ENCODE measurements at places on chromosomes 12 and 14. TPM values are rescaled to one million over a fixed set of nuclear protein-coding genes. Genes with fewer than 3 reads are reported as not detected.

DNA sequence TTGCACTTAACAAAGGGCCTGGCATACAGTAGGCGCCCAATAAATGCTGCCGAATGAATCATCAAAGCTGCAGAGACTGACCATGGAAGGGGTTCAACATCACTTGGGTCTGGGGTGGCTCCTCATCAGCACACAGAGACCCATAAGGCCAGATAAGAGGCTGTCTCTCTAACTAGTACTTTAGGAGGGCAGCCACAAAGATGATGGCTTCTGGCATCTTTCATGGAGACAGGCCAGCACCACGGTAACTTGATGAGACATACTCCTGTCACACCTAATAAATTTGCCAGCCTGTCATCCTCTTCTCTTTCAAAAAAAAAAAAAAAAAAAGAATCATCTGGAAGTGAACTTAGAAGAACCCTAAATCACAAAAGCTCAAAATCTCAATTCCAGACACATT lies 3.4 kb downstream of the PRIMA1 start:
- H3K27ac ChIP-seq = no peak overlapping the region
- no peak for DNase-seq
- H3K36me3 ChIP-seq = no peaks in the 10 kb centered on the region
- no peaks in the 10 kb centered on the region for H3K27me3 ChIP-seq
- no peaks in the 10 kb centered on the region for H3K4me1 ChIP-seq
- H3K4me3 ChIP-seq = no peak overlapping the region

POTEG gene
- not detected for total RNA-seq

GPX2 gene
- total RNA-seq = not detected

- H3K27me3 ChIP-seq = no peaks in the 10 kb centered on the region
- no peak overlapping the region for H3K27ac ChIP-seq
- H3K36me3 ChIP-seq = no peaks in the 10 kb centered on the region
Observed at GRCh38 chr12:100936661-100937060, 142.1 kb downstream of the ANO4 start.

- no peak for DNase-seq
- H3K4me3 ChIP-seq = no peak overlapping the region
- H3K4me1 ChIP-seq = no peaks in the 10 kb centered on the region
- H3K36me3 ChIP-seq = no peaks in the 10 kb centered on the region
- H3K27ac ChIP-seq = no peak overlapping the region
Observed at GRCh38 chr12:119075222-119075787, 94.0 kb downstream of the SRRM4 start.

DNA sequence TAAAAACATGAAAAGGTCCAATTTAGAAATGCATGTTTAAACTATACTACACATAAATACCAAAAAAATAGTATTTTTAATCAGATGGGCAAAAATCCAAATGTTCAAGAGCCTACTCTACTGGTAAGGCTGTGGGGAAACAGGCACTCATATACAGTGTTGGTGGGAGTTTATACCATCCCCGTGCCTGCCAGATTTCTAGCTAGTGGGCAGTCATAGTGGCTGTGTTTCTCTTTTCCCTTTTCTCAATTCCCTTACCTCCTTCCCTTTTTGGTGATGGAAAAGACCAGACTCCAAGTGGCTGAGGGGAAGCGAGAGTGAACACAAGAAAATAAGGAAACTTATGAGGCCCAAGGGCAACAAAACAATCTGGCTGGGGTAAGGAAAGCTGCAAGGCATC lies 14.7 kb downstream of the ZNF641 start:
- no peak overlapping the region for H3K4me3 ChIP-seq
- no peaks in the 10 kb centered on the region for H3K36me3 ChIP-seq
- no peaks in the 10 kb centered on the region for H3K4me1 ChIP-seq
- H3K27ac ChIP-seq = no peak overlapping the region
- H3K27me3 ChIP-seq = no peaks in the 10 kb centered on the region

DNA sequence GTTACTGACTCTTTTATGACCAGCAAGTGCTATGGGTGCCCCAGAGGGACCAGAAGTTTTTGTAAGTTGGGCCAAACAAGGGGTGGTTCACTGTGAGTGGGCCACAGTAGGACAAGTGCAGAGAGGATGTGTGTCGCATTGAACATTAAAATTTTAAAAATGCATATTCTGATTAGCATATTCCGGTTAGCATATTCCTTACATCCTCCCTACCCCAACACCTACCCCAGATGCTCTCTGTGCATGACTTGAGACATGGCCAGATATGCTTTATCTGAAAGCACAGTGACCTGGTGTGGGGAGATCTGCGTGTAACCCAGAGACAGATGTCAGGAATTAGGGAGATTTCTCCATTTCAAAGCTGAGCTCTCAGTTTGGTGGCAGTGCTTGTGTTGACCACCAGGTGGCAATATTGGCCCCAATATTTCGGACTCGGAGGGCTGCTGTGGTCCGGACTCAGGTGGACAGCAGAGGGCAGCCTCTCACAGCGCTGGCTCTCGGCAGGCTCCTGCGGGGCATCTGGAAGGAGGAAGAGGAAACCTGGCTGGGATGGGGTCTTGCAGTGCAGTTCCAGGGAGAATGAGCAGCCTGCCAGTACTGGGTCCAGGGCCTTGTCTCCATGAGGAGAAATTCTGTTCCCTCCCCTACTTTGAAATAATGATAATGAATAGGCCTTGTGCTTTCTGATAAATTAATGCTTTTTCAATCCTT lies 1.6 kb upstream of the CEBPE start:
- H3K27me3 ChIP-seq = no peaks in the 10 kb centered on the region
- DNase-seq = peak; percentile 94
- no peak overlapping the region for H3K27ac ChIP-seq
- no peak overlapping the region for H3K4me3 ChIP-seq

- no peak for DNase-seq
- no peaks in the 10 kb centered on the region for H3K4me1 ChIP-seq
- H3K4me3 ChIP-seq = no peak overlapping the region
Observed at GRCh38 chr12:121511916-121512315, 68.9 kb downstream of the KDM2B start.

SERPINA10 gene
- not detected for total RNA-seq

KCNJ8 gene
- 17.2 TPM for total RNA-seq

DNA sequence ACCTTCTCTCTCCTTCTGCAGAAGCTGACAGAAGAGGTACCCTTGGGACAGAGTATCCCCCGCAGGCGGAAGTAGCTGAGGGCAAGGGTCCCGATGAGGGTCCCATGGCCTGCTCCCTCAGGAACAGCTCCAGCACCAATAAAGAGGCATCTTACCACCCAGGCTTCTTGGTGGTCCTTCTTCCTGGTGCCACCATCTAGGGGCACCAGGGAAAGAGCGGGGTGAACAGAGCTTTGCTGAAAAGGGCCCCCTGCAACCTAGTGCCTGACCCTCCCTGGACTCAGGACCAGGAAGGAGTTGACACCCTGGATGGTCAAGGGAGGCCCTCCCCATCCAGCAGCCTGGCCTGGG lies 591 bp upstream of the IRF9 start:
- H3K4me1 ChIP-seq = no peaks in the 10 kb centered on the region
- H3K4me3 ChIP-seq = no peak overlapping the region
- peaks cover 10% of the 10 kb centered on the region for H3K36me3 ChIP-seq
- DNase-seq = no peak
- H3K27ac ChIP-seq = peak overlapping the region; percentile 10

DNA sequence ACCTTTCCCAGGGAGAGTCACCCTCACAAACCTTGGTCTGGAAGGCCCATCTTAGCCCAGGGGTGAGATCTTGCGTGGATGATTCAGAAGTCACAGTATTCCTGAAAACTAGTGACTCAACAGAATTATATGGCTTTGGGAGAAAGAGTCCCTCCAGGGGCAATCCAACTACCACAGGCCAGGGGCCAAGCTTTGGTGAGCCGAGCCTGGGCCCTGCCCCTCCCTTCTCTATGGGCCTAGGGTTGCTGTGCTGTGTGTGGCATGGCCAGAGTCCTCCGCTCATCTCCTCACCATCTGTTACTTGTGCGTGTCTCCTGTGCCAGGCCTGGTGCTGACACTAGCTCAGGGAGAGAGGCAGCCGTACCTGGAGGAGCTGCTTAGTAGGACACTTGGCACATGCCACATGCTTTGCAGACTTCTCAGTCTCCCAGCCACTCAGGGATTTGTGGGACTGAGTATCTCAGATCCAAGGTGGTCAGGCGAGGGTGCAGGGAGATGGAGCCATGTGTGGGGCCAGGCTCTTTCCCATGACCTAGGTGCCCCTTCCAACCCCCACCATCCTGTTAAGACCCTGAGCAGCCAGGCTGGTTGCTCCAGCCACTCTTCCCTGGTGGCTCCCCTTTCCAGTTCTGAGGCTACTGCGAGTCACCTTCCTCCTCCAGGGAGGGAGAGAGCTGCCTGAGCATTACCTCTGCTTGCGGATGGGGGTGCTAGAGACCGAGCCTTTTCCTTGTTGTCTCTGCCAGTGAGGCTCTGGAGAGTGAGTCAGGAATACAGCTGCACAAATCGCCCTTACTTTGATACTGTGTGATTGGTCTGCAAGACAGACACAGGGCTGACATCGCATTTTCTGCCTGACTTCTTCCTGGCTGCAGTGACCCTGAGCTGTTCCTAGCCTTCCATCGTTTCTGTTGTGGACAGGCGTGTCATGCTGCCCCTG lies 94.1 kb downstream of the SLC25A47 start:
- no peak overlapping the region for H3K27ac ChIP-seq
- peak; percentile 72 for DNase-seq
- H3K4me3 ChIP-seq = no peak overlapping the region
- no peaks in the 10 kb centered on the region for H3K4me1 ChIP-seq
- no peaks in the 10 kb centered on the region for H3K36me3 ChIP-seq

CLEC4C gene
- total RNA-seq = not detected

FBXO33 gene
- total RNA-seq = 13.0 TPM

GRCh38 chr12:62844915-62845314 lies 90.0 kb downstream of the PPM1H start:
- DNase-seq = no peak
- peaks cover 2% of the 10 kb centered on the region for H3K4me1 ChIP-seq
- H3K36me3 ChIP-seq = no peaks in the 10 kb centered on the region
- H3K27me3 ChIP-seq = no peaks in the 10 kb centered on the region

GRCh38 chr12:128861226-128862016 lies 8.1 kb downstream of the GLT1D1 start:
- H3K27ac ChIP-seq = no peak overlapping the region
- DNase-seq = no peak
- no peak overlapping the region for H3K4me3 ChIP-seq
- H3K36me3 ChIP-seq = no peaks in the 10 kb centered on the region
- H3K27me3 ChIP-seq = no peaks in the 10 kb centered on the region

GRCh38 chr12:109291117-109291516 lies 18.0 kb downstream of the FOXN4 start:
- H3K4me3 ChIP-seq = no peak overlapping the region
- H3K4me1 ChIP-seq = no peaks in the 10 kb centered on the region
- no peaks in the 10 kb centered on the region for H3K27me3 ChIP-seq
- no peaks in the 10 kb centered on the region for H3K36me3 ChIP-seq
- DNase-seq = no peak
- H3K27ac ChIP-seq = no peak overlapping the region

DNA sequence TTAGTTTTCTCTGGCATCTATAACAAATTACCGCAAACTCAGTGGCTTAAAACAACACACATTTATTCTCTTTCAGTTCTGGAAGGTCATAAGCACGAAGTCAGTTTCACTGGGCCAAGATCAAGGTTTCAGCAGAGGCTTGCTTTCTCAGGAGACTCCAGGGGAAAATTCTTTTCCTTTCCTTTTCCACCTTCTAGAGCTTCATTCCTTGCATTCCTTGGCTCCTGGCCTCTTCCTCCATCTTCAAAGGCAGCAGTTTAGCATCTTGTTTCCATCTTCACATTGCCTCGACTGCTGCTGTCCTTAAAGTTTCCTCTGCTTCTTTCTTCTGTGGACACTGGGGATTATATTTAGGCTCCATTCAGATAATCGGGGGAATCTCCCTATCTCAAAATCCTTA lies 106.1 kb downstream of the PDE3A start:
- H3K4me1 ChIP-seq = peaks cover 14% of the 10 kb centered on the region
- H3K27ac ChIP-seq = no peak overlapping the region
- H3K27me3 ChIP-seq = no peaks in the 10 kb centered on the region
- no peak overlapping the region for H3K4me3 ChIP-seq
- no peak for DNase-seq

POTEM gene
- not detected for total RNA-seq

- H3K27ac ChIP-seq = no peak overlapping the region
- no peaks in the 10 kb centered on the region for H3K36me3 ChIP-seq
- no peaks in the 10 kb centered on the region for H3K4me1 ChIP-seq
- H3K27me3 ChIP-seq = no peaks in the 10 kb centered on the region
- no peak for DNase-seq
Observed at GRCh38 chr14:50082308-50082742, 34.0 kb downstream of the VCPKMT start.

DEPDC4 gene
- total RNA-seq = 1.5 TPM

GRCh38 chr14:24944800-24945199 lies 105.1 kb downstream of the STXBP6 start:
- H3K36me3 ChIP-seq = no peaks in the 10 kb centered on the region
- DNase-seq = no peak
- H3K4me3 ChIP-seq = no peak overlapping the region
- no peaks in the 10 kb centered on the region for H3K4me1 ChIP-seq
- no peak overlapping the region for H3K27ac ChIP-seq

DNA sequence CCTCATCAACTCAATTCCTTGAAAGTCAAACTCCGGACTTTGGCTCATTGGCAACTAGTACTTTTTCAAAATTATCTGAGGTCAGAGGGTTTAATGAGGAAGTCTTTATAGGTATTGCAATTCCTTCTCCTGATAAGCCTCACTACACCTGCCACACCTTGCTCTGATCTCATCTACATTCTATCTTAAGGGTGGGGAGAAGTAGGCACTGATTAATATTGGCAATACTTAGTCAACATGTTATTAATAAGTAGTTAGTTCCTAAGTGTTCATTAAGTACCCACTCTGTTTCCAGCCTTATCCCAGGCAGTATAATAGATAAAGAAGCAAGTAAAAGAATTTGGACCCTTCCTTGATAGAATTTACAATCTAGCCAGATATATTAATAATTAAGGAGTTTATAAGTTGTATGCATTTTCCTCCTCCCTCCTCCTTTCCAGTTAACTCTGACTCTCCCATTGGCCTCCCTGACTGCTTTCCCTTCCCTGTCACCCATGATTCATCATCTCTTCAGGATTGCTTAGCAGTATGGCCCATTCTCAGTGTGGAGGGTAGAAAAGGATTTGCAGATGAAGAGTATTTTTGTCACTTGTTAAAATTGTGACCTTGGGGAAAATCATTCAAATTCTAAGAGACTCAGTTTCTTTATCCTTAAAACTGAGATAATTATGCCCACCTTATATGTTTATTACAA lies 231.0 kb upstream of the ATP2B1 start:
- no peak overlapping the region for H3K27ac ChIP-seq
- no peak for DNase-seq
- H3K27me3 ChIP-seq = no peaks in the 10 kb centered on the region
- no peaks in the 10 kb centered on the region for H3K36me3 ChIP-seq
- H3K4me3 ChIP-seq = no peak overlapping the region

TAS2R20 gene
- 4.8 TPM for total RNA-seq

- DNase-seq = no peak
- no peaks in the 10 kb centered on the region for H3K4me1 ChIP-seq
- H3K36me3 ChIP-seq = no peaks in the 10 kb centered on the region
- H3K27me3 ChIP-seq = no peaks in the 10 kb centered on the region
Observed at GRCh38 chr14:65958664-65959562, 527.3 kb upstream of the CCDC196 start.

Measured in aorta (tissue), 5 donors.